Activated T-cell treated with anti-CD3 and anti-CD28 coated beads for 4 hours (primary cell): ENCODE measurements at places on chromosomes 11 and 22.

- DNase-seq, result no peak
These were observed 15.2 kb downstream of the UFD1 start for GRCh38 chr22:19463491-19464469.

DNA sequence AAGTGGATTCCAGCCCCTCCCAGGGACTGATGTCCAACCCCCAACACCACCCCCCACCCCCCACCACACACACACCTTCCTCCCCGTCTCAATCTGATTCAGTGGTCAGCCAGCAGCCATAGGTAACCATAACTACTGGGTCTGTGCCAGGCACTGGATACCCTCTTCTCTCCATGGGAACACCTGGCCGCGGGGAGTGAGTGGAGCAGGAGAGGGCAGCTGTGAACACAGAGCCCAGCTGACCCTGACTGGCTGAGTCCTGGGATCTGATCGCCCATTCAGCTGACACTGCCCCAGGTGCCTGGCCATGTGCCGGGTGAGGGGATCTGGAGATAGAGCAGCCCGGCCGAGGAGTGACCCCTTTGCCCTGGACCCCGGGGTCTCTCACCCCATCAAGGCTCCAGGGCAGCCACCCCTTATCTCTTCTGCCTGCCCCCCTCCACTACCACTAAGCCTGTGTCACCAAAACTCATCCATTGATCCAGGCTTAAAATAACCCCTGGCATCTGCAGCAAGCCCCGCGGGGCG, 2.6 kb upstream of the SHISA8 start:
- no peak for DNase-seq

GRCh38 chr11:19869466-19869865, 156.8 kb downstream of the NAV2 start:
- no peak for DNase-seq

DNA sequence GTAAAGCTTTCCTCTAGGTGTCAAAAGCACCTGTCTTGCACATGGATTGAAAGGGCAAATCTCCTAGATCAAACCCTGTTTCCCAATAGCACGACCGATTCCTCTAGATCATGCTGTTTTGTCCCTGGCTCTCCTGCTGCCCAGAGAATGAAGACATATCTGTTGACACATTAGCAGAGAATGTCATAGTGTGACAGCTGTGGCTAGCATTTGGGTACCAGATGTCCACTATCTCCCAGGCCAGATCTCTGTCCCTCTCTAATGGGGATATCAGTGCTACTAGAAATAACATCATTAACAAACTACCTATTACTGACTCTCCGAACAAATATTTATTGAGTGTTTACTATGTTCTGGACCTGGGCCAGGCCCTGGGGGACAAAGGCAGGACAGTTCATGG, 72.4 kb upstream of the ISX start:
- no peak for DNase-seq

DNA sequence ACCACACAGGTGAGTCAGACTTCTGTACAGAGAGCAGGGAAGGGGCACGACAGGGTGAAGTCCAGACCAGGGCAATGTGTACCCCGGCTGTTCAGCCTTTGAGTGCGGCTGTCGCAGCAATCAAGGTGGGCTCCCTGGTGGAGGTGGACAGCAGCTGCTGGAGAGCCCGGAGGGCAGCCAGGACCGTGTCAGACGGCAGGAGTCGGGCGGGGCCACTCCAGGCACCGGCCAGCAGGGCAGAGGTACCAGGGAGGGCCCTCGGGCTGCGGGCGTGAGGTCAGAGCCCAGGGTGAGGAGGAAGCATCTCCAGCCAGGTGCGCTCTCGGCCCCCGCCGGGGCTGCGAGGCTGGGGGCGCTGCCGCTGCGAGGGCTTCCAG, 802 bp upstream of the PIM3 start:
- peak; percentile 34 for DNase-seq

GRCh38 chr22:36253523-36254490, 874 bp downstream of the APOL1 start:
- peak; percentile 53 for DNase-seq

DNA sequence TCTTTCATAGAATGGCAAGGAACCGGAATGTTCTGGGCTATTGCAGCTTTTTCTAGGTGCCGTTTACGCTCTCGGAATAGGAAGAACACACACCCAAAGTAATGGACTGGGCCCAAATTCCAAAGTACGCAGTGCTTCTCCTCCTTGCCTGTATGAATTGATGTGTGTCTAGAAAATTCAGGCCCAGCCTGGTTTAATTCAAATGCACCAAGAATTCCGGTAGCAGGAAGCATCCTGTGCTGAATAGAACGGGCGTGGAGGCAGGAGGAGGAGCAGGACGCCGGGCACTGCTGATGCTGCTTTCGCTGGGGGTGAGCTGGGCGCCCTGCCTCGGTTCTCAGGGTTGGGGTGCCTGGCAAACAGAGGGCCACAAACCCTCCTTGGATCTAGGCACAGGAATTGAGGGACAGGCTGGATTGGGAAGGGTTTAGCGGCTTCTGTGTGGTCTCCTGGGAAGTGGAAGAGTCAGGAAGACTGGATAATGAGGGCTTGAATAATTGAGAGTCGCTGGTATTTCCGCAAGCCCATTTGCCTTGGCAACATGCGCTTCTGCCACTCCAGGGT, 2.0 kb downstream of the PARVB start:
- no peak for DNase-seq

- DNase-seq, result no peak
These were observed 50.2 kb downstream of the SMIM38 start for GRCh38 chr11:69205743-69206612.

- DNase-seq, result no peak
These were observed 10.8 kb downstream of the C1QTNF6 start for GRCh38 chr22:37177221-37177620.

- DNase-seq, result no peak
These were observed 3.1 kb upstream of the TMA7B start for GRCh38 chr22:39956932-39957664.

DNA sequence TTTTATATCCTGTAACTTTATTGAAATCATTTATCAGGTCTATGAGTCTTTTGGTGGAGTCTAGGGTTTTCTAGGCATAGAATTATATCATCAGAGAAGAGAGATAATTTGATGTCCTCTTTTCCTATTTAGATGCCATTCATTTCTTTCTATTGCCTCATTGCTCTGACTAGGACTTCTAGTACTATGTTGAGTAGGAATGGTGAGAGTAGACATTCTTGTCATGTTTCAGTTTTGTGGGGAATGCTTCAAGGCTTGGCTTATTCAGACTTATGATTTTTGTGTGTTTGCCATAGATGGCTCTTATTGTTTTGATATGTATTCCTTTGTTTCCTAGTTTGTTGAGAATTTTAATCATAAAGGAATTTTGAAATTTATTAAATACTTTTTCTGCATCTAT, 1078.3 kb downstream of the FAM181B start:
- DNase-seq, result no peak

DNA sequence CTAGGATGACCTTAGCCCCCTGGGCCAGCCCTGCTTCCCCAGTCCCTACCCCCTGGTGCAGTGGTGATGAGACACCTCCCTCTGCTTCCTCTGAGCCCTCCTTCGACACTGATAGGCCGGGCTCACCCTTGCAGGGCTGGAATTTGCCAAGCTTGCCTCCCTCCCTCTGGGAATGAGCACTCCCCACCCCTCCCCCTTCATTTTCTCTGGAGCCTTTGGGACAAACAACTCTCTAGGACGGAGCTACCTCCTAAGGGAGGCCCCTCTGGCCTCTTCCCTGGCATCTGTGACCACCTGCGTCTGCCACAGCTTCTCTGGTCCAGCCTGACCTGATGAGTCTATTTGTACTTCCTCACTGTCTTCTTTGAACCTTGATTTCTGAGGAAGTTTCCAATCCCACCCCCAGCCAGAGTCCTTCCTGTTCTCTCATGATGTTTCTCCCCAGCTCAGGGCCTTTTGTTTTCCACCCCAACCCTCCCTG, 53.3 kb upstream of the ADA2 start:
- no peak for DNase-seq

- DNase-seq, result no peak
These were observed 12.3 kb downstream of the MRGPRG start for GRCh38 chr11:3206156-3206921.

DNA sequence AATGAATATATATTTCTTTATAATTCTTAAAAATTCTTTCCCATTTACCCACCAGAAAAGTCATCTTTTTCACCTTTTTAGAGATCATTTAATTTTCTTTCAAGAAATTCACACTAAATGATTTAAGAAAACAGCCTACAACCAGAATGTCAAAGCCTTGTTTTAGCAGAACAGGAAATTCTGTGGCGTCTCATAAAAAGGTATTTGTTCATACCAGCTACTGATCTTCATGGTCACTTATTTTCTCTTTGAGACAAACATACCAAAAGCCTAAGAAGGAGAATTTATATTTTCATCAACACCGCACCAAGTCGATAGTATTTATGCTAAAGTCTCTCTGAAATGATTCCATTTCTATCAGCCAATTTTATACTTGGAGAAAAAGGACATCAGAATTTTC, 105.3 kb downstream of the ETS1 start:
- no peak for DNase-seq

DNA sequence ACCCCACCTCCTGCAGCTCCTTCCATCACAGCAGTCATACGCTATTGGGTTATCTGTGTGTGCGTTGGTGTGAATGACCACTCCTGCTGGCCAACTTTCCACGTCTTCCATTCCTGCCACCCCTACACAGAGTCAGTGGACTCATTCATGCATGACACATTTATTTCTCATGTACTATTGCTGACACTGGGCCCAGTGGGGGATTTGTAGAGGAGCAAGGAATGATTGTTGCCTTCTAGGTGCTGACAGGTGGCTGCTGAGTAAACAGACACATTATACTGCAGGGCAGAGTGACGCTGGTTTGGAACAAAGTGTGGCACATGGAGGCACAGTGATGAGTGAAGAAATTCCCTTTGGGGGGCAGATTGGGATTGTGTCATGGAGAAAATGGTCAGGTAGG, 113.9 kb downstream of the CCDC81 start:
- no peak for DNase-seq

GRCh38 chr11:22780952-22781593, 48.5 kb downstream of the SVIP start:
- no peak for DNase-seq

GRCh38 chr11:17629113-17629512, 82.1 kb downstream of the OTOG start:
- no peak for DNase-seq

- no peak for DNase-seq
These were observed 83.0 kb upstream of the SHANK2 start for GRCh38 chr11:71335371-71335770.

DNA sequence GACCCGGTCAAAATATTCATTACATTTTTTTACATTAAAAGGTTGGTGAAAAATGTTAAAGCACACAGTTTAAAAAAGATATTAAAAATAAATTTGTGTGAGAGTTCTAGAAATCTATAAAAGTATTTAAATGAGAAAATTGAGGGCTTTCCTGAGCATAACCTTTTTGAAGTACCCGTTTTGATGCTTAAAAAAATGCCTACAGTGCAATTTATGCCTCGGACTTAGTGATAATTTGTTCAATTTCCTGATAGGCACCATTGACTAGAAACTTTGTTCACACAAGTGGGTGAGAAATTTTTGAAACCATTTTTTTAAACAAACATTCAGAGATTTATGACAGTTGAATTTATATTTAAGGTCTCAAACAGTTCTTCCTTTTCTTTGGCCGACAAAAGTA, 29.7 kb upstream of the B3GAT1 start:
- DNase-seq, result no peak

DNA sequence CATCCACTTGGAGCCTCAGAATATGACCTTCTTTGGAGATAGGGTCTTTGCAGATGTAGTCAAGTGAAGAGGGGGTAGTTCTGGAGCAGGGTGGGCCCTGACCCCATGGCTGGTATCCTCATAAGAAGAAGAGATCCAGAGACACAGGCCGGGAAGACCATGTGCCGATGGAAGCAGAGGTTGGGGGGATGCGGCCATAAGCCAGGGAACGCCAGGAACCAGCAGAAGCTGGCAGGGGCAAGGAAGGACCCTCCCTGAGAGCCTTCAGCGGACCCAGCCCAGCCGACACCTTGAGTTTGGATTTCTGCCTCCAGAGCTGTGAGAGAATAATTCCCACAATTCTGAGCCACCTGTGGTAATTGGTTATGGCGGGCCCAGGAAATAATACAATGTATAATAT, 26.1 kb upstream of the SMIM38 start:
- no peak for DNase-seq

DNA sequence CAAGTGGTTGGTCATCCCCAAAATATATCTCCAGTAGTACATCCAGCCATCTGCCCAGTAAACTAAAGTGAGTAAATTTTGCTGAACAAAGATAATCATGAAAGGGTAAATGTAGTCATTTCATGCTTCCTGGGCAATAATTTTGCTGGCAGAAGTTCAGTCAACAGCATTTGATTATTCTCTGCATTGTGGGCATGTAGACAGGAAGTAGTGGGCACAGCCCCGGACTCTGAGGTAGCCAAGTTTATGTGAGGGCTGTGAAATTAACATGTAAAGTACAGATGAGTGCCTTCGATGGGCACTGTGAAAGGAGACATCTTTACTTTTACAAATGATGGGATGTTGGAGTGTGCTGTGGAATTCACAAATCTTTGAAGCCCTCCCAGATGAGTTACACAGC, 312.2 kb upstream of the MTNR1B start:
- DNase-seq, result no peak

DNA sequence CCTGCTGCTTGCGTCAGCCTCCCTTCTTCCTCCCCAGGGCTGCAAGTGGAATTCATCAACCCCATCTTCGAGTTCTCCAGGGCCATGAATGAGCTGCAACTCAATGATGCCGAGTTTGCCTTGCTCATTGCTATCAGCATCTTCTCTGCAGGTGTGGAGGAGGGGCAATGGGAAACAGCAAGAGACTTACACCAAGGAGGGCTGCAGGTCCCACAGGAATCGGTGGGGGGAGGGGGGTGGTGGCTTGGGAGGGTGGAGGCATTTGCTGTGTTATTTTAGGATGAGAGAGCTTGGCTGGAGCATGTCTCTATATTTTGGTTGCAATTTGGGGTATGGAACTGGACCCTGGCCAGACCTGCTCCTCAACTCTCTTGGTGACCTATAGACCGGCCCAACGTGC, 2.1 kb upstream of the MADD start:
- no peak for DNase-seq

GRCh38 chr22:42805998-42806830, 50.9 kb downstream of the ARFGAP3 start:
- no peak for DNase-seq

DNA sequence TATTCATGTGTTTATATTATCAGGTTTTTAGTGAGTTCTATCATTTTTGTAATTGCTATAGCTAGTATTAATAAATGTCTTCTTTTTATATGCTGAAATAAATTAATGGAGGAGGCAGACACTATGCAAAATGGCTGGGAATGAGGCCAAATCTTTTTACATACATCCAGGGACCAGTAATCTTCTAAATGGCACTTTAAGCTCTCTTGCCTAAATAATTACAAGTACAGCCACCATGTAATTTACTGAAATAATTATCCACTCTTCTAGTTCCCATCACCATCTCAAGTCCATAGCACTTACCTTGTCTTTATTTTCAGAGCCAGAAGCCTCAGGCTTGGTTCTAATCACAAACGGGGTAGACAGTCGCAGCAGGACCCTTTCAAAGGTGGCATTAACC, 79.1 kb downstream of the GUCY1A2 start:
- no peak for DNase-seq

GRCh38 chr22:17548010-17548755, 15.1 kb upstream of the SLC25A18 start:
- no peak for DNase-seq

GRCh38 chr11:34865261-34865660, 50.9 kb downstream of the APIP start:
- no peak for DNase-seq
